Thyroid gland (tissue), 4 donors: ENCODE measurements at places on chromosomes 5 and 9. TPM values are rescaled to one million over a fixed set of nuclear protein-coding genes. Genes with fewer than 3 reads are reported as not detected.
A peak's percentile ranks its signal among the peaks of the same experiment; 100 is the strongest.

- H3K4me1 ChIP-seq, result peaks cover 17% of the 10 kb centered on the region
- H3K27me3 ChIP-seq, result no peaks in the 10 kb centered on the region
- H3K36me3 ChIP-seq, result no peaks in the 10 kb centered on the region
- H3K4me3 ChIP-seq, result peak within 1 kb of the TSS; percentile 89
- DNase-seq, result peak; percentile 100
- peak within 1 kb of the TSS; percentile 61 for H3K27ac ChIP-seq
Measured at GRCh38 chr5:176647030-176647842, at the start of gene TSPAN17. TSS of gene TSPAN17 (plus strand) at chr5:176647484. CDS start at chr5:176647616, 132 bp downstream.

DNA sequence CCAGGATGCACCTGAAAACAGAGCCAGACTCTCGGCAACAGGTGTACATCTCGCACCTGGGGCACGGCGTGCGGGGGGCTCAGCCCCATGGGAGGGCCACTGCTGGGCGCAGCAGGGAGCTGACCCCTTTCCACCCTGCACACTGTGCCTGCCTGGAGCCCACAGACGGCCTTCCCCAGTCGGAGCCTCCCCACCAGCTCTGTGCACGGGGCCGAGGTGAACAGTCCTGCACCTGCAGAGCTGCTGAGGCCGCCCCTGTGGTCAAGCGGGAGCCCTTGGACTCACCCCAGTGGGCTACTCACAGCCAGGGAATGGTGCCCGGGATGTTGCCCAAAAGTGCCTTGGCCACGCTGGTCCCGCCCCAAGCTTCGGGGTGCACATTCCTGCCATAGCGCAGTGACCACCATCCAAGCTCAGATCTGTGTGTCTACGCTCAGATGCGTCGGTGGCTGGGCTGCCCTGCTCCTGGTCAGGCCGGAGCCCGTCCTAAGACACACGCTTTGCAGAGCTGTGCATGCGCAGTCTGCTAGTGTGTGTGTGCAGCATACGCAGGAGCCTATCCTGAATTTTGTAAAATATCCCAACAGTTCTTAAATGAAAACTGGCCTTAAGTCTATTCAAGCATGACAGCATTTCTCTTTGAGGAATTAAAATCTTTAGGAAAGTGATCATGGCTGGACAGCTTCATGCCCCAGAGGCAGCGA is 8.4 kb upstream of the EXOC3 start:
- H3K27me3 ChIP-seq, result no peaks in the 10 kb centered on the region
- H3K27ac ChIP-seq, result no peak overlapping the region
- H3K36me3 ChIP-seq, result no peaks in the 10 kb centered on the region
- H3K4me1 ChIP-seq, result no peaks in the 10 kb centered on the region
- no peak for DNase-seq

GRCh38 chr9:4305065-4305985 is 5.5 kb upstream of the GLIS3 start:
- no peak for DNase-seq
- H3K36me3 ChIP-seq, result no peaks in the 10 kb centered on the region
- no peak overlapping the region for H3K27ac ChIP-seq
- no peak overlapping the region for H3K4me3 ChIP-seq
- no peaks in the 10 kb centered on the region for H3K27me3 ChIP-seq

GRCh38 chr9:11735391-11735790 is 957.8 kb upstream of the TYRP1 start:
- H3K4me3 ChIP-seq, result no peak overlapping the region
- H3K27ac ChIP-seq, result no peak overlapping the region
- no peaks in the 10 kb centered on the region for H3K27me3 ChIP-seq

DNA sequence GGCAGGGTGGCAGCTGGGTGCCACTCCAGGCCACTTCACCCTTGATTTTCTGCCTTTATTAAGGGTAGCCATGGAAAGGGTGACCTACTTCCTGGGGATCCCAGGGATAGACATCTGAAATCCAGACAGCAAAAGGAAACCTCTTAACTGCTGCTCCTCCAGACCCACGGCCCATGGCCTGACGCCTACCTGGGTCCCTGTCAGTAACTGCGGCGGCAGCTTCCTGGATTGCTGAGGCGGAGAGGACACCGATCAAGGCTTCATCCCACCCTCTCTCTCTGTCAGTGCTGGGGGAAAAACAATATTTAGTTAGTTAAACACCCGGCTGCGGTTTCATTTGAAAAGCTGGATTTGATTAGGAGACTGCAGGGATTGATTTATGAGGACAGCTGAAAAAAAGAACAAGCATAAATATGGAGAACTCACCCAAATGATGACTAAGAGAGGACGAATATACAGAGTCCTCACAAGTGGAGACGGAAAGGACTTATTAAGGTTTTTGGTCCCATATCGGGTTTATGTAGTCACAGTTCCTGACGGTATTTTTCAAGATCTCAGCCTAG is 158.7 kb upstream of the KLF4 start:
- H3K4me1 ChIP-seq, result no peaks in the 10 kb centered on the region
- DNase-seq, result no peak
- H3K27me3 ChIP-seq, result no peaks in the 10 kb centered on the region
- H3K27ac ChIP-seq, result no peak overlapping the region
- no peak overlapping the region for H3K4me3 ChIP-seq
- no peaks in the 10 kb centered on the region for H3K36me3 ChIP-seq

DNA sequence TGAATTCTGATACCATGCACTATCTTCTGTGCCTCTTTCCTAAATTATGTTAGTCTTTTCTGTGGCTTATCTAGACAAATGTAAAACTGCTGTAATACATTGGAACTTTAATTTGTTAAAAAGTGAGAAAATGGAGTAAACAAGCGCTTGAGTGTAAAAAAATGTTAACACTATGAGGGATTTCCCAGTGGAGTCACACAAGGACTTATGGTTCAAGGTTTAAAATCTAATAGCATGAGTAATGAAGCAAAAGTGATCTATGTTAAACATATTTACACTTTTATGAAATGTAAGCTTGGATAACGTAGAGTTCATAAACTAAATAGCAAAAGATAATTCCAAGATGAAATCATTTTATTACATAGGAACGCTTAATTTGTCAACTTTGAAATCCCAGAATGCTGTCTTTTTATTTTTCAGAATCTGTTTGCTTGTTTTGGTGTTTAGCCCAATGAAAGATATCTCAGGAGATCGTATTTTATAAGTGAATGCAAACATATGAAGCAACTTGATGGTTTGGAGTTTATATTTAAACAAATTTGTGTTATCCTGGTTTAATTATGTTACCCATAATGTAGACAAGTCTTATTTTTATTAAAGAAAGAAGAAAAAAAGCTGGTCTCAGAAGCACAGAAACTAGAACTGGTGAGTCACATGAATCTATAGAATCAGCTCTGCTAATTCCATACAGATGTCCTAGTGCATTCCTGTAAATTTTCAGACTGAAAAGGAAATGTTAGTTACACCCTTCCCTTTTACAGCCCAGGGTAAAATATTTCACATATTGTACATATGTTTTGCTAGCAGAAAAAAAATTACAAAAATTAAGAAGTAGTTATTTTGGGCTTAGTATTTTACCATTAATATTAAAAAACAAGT is 34.2 kb upstream of the FBN2 start:
- no peak overlapping the region for H3K4me3 ChIP-seq
- DNase-seq, result no peak
- H3K4me1 ChIP-seq, result no peaks in the 10 kb centered on the region
- H3K27ac ChIP-seq, result no peak overlapping the region
- no peaks in the 10 kb centered on the region for H3K27me3 ChIP-seq

DNA sequence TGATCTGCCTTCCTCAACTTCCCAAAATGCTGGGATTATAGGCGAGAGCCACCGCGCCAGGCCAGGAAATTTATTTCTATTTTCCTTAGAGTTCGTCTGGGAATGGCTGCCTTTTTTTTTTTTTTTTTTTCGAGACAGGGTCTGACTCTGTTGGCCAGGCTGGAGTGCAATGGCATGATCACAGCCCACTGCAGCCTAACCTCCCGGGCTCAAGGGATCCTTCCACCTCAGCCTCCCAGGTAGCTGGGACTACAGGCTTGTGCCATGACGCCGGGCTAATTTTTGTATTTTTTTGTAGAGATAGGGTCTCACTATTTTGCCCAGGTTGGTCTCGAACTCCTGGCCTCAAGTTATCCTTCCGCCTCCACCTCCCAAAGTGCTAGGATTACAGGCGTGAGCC is 888 bp upstream of the LAMC3 start:
- no peak overlapping the region for H3K4me3 ChIP-seq
- H3K27ac ChIP-seq, result no peak overlapping the region
- peaks cover 7% of the 10 kb centered on the region for H3K4me1 ChIP-seq
- DNase-seq, result no peak
- no peaks in the 10 kb centered on the region for H3K27me3 ChIP-seq

Gene PANK3
- total RNA-seq, result 38.7 TPM

Gene LHFPL2
- total RNA-seq, result 25.7 TPM

Gene PCDHA9
- total RNA-seq, result 0.33 TPM

GRCh38 chr5:67699560-67699959 is 503.0 kb upstream of the CD180 start:
- no peak overlapping the region for H3K27ac ChIP-seq
- no peaks in the 10 kb centered on the region for H3K27me3 ChIP-seq
- H3K36me3 ChIP-seq, result no peaks in the 10 kb centered on the region
- H3K4me3 ChIP-seq, result no peak overlapping the region

DNA sequence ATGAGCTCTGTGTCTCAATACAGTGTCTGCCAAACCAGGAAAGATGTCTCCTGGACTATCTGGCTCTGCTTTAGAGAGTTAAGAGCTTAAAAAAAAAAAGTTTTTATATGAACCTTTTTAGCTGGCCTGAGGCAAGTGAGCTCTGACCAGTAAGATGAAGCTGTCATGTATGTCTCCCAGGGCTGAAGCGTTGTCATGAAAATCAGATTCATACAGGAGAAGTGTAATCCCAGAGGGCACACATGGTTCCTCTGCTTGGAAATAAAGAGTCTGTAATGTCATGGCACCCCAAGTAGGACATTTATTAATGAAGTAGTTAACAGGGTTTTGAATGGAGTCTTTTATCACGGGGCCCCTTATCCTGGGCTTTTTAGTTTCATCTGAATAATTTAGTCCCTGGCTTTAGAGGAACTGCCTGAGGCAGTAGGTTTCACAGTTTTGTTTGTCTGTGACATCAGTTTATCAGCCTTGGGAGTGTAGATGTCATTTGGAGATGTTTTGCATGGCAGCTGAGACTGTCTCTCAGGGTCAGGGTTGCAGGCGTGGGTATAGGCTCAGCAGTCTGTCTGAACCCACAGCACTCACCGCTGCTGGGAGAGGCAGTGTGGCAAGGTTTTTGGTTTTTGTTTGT is 223.3 kb downstream of the DIRAS2 start:
- H3K27ac ChIP-seq, result no peak overlapping the region
- H3K36me3 ChIP-seq, result no peaks in the 10 kb centered on the region
- H3K27me3 ChIP-seq, result no peaks in the 10 kb centered on the region

DNA sequence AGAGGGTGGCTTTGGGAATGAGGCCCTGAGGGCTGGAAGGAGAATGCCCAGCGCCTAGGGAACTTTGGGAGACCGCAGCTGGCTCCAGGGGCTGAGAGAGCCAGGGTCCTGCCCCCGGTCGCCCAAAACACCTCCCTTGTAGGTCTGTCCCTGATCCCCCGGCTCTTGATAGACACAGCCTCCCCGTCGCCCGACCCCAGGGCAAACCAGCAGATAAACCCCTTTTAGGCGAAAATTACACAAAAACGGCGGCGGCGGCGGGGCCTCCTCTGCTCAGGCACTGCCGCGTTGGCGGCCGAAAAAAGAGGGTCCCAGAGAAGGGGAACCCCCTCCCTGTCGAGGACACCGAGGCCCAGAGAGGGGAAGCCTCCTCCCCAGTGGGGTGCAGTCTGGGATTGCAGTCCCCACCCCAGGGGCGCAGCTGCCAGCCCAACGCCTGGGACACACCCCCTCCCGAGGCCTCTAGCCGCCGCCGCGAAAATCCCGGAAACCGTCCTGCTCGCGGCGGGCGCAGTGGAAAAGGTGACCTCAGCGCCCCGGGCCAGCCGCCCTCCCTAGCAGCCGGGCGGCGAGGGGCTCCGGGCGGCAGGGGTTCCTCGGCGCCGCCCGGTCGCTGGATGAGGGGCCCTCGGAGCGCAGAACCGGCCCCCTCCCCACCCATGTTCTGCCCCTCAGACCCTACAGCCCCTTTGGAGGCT is 3.1 kb upstream of the BARX1 start:
- DNase-seq, result no peak
- peaks cover 62% of the 10 kb centered on the region for H3K27me3 ChIP-seq
- no peak overlapping the region for H3K27ac ChIP-seq
- no peaks in the 10 kb centered on the region for H3K36me3 ChIP-seq
- peaks cover 45% of the 10 kb centered on the region for H3K4me1 ChIP-seq

Gene CCL27
- total RNA-seq, result not detected

GRCh38 chr5:144779368-144779767 is 608.7 kb downstream of the KCTD16 start:
- no peak overlapping the region for H3K27ac ChIP-seq
- H3K4me3 ChIP-seq, result no peak overlapping the region
- no peak for DNase-seq
- no peaks in the 10 kb centered on the region for H3K27me3 ChIP-seq
- H3K4me1 ChIP-seq, result no peaks in the 10 kb centered on the region

- no peak overlapping the region for H3K4me3 ChIP-seq
- no peaks in the 10 kb centered on the region for H3K27me3 ChIP-seq
Measured at GRCh38 chr9:95181226-95181818, 136.2 kb downstream of the FANCC start.

DNA sequence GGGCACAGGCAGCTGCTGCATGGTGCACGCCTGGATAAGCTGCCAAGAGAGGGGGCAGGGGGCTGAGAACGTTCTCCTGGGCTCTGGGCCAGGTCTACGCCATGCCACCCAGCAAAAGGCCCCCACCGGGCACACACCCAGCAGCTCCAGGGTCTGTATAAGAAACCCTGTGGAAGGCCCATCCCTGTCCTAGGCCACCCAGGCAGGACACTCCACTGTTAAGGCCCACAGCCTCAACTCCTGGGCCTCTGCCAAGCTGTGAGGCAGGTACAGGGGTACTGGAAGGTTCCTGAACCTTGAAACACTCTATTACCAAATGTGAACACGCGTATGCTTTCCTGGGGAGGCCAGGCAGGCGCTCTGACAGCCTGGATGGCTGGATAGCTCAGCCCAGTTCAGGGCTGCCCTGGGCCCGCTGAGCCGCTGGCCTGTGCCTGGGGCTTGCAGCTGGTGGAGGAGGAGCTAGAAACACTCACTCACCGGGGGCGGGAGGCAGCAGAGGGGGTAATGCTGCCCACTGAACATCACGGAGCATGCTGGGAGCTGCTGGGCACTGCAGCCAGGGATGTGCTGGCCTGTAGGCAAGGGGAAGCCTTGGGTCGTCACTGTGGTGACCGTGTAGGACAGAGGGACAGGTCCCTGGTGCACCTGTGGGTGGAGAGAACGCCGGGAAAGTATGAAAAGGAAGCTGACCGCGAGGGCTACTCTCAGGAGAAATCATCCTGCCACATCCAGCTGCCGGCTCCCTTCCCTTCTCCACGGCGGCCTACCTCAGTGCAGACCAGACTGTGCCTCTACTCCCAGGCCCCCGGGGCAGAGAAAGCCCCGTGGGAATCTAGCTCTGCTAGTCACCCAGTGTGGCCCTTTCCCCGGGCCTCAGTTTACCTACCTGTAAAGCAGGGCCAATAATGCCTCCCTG is 6.0 kb downstream of the RNF44 start:
- peaks cover 55% of the 10 kb centered on the region for H3K4me1 ChIP-seq
- peak; percentile 95 for DNase-seq
- H3K27ac ChIP-seq, result peak overlapping the region; percentile 30
- H3K27me3 ChIP-seq, result no peaks in the 10 kb centered on the region
- H3K36me3 ChIP-seq, result peaks cover 33% of the 10 kb centered on the region

- no peak for DNase-seq
- H3K4me1 ChIP-seq, result peaks cover 23% of the 10 kb centered on the region
- H3K27ac ChIP-seq, result no peak overlapping the region
Measured at GRCh38 chr5:73922224-73922623, 296.2 kb downstream of the ARHGEF28 start.
